ENCODE measurements at places on chromosomes 5 and 9.

GRCh38 chr9:126608551-126608950 lies 5.2 kb upstream of the LMX1B start:
- DNase-seq: no peak

GRCh38 chr9:94996641-94997040 lies 270.1 kb downstream of the AOPEP start:
- no peak for DNase-seq

- no peak for DNase-seq
Observed at GRCh38 chr5:168364151-168364661, 72.8 kb downstream of the WWC1 start.

DNA sequence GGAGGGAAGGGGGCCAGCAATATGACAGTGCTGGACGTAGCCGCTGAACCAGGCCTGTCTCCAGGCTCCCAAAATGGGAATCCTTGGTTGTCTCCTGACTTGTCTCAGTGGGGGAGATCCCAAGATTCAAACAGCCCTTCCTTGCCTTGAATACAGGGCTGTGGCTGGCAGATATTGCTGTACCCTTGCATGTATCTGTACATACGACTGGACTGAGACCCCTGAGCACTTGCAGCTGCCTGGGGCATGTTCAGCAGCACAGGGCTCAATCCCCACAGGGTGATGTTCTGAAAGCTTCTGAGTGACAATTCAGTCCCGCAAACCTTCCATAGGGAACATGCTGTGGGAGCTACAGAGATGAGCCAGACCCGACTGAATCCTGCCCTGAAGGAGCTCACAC lies 13.3 kb downstream of the OR13J1 start:
- DNase-seq: no peak

DNA sequence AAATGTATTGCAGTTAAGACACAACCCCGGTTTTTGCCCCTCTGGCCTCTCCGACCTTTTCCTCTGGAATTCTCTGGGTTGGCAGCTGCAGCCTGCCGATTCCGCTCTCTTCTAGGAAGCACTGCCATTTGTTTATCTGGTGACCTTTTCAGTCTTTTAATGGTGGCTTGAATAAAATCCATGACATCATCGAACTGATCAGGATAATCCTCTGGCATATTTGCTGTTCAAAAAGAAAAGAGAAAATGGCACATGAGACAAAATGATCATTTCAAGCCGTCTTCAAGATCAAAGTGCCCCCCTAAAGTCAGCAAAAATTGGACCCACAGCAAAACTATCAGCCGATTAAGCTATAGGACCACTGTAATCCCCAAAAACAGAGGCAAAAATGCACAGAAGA lies 23.9 kb downstream of the GDNF start:
- DNase-seq: no peak

DNA sequence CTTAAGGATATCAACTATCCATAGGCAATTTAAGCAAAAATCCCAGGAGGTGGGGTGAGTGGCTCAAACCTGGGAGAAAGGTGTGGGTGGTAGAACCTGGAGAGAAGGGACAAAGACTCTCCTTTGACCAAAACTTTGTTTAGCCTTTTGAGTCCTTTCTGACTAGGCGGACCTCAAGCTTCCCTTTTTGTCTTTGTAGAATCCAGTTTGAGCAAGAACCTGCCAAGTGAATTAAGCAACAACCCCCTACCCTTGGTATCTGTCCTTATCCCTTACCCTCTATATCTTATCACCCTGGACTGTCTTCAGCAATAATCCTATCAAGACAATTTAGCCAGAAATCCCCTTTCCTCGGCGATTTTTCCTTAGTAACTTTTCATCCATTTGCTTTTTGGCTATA lies 53.5 kb upstream of the SLC28A3 start:
- DNase-seq: no peak

DNA sequence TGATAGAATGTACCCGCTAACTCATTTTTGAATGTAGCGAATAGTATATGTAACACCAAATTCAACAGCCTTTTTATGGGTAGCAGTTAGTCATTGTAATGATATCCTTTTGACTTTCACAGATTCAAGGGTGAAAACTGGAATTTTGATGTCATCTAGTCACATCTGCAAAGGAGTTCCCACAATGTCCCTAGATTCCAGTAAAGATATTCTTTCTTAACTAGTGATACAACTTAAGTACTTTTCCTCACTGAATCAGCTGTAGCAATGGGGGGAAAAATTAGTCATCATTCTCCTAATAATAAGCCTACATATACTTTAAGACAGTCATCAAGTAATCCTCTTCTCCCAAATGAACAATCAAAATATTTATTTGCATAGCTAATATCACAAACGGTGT lies 11.5 kb upstream of the SSBP2 start:
- no peak for DNase-seq

DNA sequence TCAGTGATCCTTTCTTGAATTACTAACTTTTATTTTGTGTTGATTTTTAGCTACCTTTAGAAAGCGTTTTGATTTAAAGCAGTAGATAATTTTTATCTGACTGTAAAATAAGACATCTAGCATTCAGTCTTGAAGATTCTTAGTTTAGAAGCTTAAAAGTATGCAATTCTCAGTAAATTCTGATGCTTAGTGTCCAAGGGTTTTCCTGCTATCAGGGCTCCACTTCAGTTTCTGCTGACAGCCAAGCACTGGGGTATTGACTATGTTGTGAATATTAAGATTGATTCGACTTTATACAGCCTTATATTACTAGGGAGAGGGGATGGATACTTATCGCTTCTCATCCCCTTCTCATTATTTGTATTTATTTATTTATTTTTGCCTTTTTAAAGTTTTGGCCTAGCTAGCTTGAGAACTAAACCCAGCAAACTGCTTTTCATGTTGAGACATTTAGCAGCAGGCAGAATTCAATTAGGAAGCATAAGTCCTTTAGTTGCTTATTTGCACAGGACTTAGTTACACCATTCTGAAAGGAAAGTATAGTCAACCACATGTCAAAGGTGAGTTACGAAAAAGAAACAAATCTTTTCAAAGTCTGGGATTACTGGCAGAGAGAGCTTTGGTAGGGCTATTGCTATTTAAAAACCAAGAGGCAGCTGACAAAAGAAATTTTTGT lies 2.9 kb downstream of the PBX3 start:
- peak; percentile 20 for DNase-seq

DNA sequence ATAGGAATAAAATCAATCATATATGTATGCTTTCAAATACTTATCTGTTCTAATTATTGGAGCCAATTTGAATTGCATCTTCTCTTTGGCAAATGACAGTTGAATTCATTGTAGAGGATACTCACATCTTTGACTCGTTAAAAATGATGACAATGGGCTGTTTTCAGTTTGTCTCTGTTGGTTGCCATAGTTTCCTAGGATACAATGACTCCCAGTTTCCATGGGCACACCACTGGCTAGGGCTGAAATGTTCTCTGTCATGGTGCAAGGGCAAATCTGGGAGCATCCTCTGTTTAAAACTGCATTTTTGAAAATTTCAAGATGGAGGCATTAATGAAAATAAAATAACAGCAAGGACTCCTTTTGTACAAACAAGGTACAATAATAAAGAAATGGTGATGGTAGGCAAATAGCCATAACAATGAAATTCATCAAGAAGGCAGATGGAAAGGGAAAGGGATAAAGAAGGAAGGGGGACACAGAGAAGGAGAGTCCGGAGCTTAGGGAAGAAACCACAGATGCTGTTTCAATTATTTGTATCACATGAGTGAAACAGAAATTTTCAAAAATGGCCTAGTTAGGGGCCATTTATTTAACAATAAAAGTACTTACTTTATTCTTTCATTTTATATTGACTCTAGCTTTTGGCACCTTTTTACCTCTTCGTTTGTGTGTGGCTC lies 378.8 kb upstream of the SEMA6A start:
- DNase-seq: peak; percentile 20

- peak; percentile 75 for DNase-seq
Observed at GRCh38 chr5:128782446-128782845, 182.8 kb upstream of the SLC27A6 start.

- peak; percentile 88 for DNase-seq
Observed at GRCh38 chr5:74684900-74685851, at the start of gene HEXB. HEXB (plus strand) TSS chr5:74685233; CDS start chr5:74685261, 28 bp downstream.

DNA sequence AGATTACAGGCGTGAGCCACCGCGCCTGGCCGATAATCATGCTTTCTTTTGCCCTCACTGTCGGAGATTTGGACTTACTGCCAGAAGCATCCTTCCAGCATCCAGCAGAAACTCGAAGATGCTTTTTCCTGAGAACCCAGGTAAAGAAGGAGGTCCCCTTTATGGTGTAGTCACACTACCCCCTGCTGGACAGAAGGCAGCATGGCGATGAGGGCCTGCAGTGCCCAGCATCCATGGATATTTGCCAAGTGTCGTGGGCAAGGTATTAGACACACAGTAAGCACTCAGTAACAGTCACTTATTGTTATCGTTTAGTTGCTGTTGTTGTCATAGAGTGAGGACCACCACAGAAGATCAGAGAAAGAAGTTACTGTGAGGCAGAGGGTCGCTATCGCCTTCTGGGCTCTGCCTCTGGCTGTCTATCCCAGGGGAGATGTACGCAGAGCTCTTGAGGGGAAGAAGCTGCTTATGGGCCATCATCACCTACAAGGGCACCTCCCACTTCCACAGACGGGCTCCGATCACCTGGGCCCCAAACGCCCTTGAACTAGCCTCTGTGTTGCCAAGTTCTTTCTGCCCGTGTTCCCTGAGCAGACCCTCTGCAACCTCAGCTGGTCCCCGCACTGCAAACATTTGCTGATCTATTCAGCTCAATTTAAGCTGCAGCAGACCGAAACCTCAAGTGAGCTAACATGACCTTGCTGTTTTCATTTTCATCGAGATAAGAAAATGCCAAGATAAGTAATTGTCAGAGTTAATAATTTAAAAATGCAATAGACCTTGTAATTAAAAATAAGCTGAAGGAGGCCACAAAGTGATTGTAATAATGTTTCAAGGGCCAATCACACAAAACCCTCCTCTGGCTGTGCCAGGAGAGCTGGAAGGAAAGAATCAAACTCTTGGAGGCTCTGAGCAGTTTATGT lies 23.9 kb downstream of the C5orf15 start:
- peak; percentile 72 for DNase-seq
